A549 (cell line): ENCODE measurements at places on chromosomes 2 and 18.
A peak's percentile ranks its signal among the peaks of the same experiment; 100 is the strongest.

GRCh38 chr2:215657844-215658243 lies 222.0 kb upstream of the FN1 start:
- peak; percentile 40 for DNase-seq

GRCh38 chr2:239257511-239257937 lies 143.3 kb downstream of the HDAC4 start:
- DNase-seq, result no peak

- DNase-seq, result no peak
Measured at GRCh38 chr2:8666581-8666980, 15.3 kb upstream of the ID2 start.

GRCh38 chr18:4888251-4889040 lies 308.6 kb downstream of the AKAIN1 start:
- no peak for DNase-seq

DNA sequence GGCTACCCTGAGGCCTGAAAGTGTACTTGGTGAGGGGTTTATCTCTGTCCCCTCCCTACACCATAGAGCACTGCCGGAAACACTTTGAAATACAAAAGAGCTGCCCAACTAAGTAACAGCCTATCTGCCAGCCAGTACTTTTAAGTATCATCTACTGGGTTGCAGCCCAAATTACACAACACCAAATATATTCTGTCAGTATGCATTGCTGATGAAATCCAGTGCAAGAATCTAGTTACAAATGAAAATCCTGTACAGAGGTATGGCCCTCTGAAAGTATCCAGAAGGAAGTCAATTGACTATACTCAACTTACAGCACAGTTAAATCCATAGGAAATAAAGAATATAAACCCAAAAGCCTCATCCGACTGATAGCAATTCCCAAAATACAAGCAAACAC lies 280.8 kb downstream of the CCDC85A start:
- no peak for DNase-seq

DNA sequence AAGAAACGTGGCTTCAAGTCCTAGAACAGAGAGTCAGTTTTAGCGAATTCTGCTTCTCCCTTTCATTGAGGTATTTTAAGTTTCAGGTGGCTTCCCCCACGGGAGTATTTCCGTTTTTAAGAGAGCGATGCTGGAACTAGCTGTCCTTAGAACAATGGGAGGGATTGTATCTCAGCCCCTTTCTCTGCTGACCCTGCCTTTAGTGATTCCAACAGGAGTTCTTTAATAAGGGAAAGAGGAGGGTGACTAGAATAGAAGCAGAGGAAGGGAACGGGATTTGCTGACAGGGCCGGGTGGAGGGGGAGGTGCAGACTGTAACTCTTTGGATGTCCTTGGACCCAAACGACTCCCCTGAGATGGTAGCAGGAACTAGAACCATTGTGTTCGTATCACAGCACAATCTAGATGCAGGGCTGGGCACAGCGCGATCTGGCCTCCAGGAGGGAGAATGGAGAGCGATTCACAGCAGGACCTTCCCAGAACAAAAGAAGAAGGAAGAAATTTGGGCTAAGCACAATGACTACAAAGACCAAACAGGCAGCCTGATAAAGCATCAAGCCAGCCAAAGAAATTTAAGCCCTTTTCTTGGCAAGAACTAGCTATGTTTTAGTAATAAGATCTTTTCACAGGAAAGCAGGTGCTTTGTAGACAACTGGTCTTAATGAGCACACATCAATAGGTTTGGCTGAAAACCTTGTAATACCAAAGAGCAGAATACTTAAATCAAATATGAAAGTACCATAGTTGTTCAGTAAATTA lies 15.8 kb upstream of the RTTN start:
- DNase-seq, result no peak

DNA sequence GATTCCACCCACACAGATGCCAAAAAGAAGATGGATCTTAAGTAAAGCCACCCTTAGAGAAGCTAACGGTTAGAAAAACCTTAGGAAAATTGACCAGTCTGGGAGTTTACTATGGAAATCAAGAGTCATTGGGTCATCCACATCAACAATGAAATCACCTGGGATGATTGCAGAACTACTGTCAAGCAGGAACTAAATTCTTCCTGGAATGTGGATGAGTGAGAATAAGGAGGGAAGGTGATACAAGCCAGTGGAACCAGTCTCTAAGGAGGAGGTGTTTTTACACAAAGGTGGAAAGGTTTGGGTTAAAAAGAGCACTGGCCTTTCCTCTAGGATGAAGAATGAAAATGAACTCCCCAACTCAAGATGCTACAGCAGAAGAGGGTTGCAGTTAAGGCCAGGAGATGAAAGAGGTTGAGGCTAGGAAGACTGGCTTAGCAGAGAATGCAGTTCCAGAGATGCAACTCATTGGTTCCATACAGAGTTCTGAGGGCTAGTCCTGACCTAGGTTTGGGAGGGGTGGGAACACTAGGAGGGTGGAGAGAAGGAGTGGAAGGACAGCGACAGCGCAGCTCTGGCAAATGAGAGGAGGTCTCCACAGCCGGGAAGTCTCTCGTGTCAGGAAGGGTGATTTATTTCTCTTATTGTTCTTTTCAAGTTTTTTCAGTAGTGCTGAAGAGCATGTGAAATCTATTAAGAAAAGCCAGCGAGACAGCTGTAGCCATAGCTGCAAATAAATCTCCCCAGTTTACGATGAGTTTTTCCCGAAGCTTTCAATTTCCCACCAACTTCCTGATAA lies 27.7 kb upstream of the KDM3A start:
- DNase-seq, result no peak

- DNase-seq, result no peak
Measured at GRCh38 chr2:210267698-210268097, 42.5 kb upstream of the ACADL start.

- no peak for DNase-seq
Measured at GRCh38 chr2:17539611-17540092, 844 bp upstream of the VSNL1 start.

DNA sequence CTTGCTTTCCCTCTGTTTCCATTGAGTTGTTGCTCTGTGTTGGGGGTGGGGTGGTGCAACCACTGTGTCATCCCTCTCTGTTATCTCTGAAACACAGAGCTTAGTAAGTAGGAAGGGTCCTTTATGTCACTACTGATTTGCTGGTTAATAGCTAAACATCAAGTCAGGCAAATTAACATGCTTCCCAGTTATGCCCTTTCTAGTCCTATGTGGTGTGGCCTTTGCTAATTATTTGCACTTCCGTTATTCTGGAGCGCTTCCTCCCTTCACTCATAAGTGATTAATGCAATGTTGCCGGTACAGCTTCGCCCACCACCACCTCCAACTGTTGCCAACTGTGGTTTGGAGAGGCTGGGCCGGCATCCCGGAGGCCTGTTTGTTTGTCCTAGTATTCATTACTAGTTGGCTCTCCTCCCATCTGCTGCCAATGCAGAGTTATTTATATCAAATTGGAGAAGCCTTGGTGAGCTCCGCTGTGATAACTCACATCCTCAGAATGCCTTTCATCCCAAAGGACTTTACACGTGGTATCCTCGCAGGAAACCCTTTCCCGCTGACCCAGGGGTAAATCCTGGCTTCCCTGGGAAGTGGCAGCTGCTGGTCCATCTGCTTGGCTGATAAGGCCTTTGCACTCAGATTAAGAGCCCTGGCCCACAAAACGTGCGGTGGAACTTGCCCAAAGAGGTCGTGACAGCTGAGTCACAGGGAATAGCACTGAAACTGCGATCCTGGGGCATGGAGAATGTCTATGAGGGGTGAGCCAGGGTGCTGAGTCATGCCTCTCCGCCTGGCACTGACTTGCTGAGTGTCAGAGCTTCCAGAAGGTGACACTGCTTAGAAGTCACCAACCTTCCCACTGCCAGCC lies 72.0 kb upstream of the ZCCHC2 start:
- DNase-seq, result peak; percentile 82

DNA sequence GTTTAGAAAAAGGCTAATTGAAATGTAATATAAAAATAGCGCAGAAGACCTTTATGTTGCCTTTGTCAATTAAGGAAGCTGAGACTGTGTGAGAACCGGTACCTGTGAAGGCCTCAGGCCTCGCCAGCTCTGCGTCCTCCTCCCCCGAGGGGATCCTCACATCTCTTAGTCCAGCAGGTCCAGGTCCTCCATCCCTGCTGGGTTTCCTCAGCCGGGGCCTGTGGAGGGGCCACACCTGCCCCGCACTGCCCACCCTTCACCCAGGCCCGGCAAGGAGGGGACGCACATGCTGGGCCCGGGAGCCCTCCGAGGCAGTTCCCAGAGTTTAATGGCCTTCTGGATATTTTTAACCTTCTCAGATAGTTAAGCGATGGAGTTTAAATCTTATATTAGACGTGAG lies 3.5 kb downstream of the KCNG2 start:
- DNase-seq, result no peak

- DNase-seq, result no peak
Measured at GRCh38 chr2:173427887-173428668, 73.4 kb downstream of the CDCA7 start.

DNA sequence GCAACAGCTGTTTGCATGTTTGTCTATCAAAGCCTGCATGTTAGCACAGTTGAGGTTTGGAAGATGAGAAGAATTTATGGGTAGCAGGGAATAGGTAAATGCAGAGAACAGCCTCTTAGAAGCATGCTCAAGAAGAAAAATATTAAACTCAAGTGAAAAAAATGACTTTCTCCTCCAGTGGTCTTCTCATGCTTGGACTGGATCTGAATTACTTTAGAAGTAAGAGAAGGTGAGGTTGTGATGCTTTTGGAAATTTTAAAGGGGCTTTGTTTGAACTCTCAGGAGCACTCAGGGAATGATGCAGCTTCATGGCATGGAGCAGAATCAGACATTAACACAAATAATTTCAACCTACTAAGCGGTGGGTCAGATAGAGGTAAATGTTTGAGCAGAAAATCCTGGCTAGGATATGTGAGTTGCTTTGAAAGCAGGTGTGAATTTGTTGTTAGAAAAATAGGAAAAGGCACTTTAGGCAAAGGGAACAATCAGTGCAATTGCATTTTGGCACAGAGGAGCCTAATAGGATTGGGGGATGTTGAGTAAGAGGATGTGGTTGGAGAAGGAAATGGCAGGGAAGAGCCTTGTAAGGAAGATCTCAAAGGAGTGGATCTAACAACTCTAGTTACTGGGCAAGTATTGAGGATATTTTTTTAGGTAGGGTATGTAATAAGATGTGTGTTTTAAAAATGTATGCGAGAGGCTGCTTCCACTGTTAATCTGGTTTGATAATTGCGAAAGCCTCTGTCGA lies 76.3 kb downstream of the DDX1 start:
- DNase-seq, result no peak

DNA sequence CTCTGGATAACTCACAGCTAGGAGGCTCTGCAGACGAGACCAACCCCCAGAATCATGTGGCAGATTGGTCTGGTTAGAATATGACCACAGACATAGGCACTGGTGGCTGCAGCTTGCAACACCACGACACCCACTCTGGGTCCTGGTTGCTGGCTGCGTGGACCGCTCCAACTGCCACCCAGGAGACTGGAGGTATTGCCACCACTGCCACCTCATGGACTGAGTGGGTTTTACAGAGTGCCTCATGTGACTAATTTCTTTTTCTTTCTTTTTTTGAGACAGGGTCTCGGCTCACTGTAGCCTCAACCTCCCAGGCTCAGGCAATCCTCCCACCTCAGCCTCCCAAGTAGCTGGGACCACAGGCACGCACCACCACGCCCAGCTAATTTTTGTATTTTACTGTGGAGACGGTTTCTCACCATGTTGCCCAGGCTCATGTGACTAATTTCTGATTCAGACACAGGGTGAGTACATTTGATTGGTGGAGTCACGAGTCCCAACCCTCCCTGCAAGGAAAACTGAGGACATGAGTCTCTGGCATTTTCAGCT lies 29.9 kb upstream of the NT5DC4 start:
- peak; percentile 48 for DNase-seq

- DNase-seq, result peak; percentile 10
Measured at GRCh38 chr2:88489181-88489580, 36.7 kb upstream of the FOXI3 start.

- peak; percentile 37 for DNase-seq
Measured at GRCh38 chr2:232781765-232782164, 5.4 kb upstream of the KCNJ13 start.

DNA sequence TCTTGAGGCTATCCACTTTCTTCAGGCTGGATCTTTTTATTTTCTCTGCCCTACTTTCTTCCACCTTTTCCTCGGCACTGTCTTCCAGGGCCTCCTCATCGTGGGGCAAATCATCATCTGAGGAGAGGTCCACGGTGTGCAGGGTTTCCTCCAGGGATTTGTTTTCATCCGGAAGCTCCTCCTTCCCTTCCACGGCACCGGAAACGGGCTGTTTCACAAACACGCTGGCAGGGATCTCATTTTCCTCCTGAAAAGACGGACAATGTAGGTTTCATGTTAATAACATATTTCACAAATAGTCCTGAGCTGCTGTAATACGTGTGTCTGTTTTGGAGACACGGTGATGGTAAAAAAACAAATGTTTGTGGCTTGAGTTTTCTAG lies 10.4 kb downstream of the CAVIN2 start:
- no peak for DNase-seq

GRCh38 chr18:8504424-8504823 lies 104.8 kb upstream of the RAB12 start:
- no peak for DNase-seq

DNA sequence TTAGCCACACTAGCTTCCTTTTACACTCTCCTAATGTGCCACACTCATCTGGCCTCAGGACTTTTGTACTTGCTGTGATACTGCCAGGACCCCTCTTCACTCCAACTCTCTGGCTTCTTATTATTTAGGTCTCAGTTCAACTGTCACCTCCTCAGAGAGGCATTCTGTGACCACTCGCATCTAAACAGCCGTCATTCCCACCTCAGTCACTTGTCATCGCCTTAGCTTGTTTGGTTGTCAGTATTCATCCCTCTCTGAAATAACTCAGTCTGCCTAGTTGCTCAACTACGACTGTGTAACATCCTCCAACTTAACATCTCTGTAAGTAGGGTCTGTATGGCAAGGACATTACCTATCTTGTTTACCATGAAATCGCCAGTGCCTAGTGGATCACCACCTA lies 27.2 kb downstream of the MGAT4A start:
- no peak for DNase-seq

DNA sequence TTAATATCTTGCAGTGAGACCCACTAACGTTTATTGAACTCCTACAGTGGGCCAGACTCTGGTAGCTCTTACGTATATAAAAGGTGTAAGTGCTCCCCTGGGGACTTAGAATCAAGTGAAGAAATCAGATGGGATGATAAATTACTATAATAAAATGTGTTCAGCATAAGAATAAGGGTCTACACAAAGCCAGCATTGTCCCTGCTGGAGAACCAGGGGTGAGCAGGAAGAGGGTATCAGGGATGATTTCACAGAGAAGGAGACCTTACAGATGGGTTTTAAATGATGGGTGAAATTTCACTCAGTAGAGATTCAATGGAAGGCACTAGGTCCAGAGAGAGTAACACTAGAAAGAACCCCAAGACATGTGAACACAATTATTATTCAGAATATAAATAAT lies 20.7 kb downstream of the NRXN1 start:
- no peak for DNase-seq

- no peak for DNase-seq
Measured at GRCh38 chr2:232491139-232491780, 3.6 kb upstream of the ECEL1 start.

- DNase-seq, result no peak
Measured at GRCh38 chr18:37714691-37715090, 149.1 kb upstream of the CELF4 start.

GRCh38 chr18:70195014-70195614 lies 10.4 kb downstream of the RTTN start:
- DNase-seq, result no peak

- DNase-seq, result no peak
Measured at GRCh38 chr18:6261938-6262337, 152.8 kb downstream of the L3MBTL4 start.

GRCh38 chr18:77271576-77272481 lies 22.2 kb downstream of the GALR1 start:
- no peak for DNase-seq

- no peak for DNase-seq
Measured at GRCh38 chr2:240291337-240292034, 144.0 kb upstream of the GPC1 start.

- no peak for DNase-seq
Measured at GRCh38 chr2:97741686-97742085, 28.3 kb downstream of the ZAP70 start.
